CD4-positive, alpha-beta memory T cell (primary cell): ENCODE measurements at places on chromosomes 1 and 21. TPM values are rescaled to one million over a fixed set of nuclear protein-coding genes. Genes with fewer than 3 reads are reported as not detected.

Gene CA6
- not detected for total RNA-seq

Gene MPZ
- total RNA-seq, result 11.9 TPM

Gene TAS1R1
- not detected for total RNA-seq

Gene RCOR3
- 74.7 TPM for total RNA-seq

Gene KRTAP19-3
- total RNA-seq, result not detected

Gene EFNA1
- total RNA-seq, result 1.2 TPM

Gene RPE65
- not detected for total RNA-seq

Gene UTS2
- not detected for total RNA-seq

Gene PADI2
- total RNA-seq, result 0.14 TPM

Gene AIM2
- total RNA-seq, result 8.1 TPM

Gene IFNLR1
- 4.5 TPM for total RNA-seq

Gene MATN1
- total RNA-seq, result 0.12 TPM

Gene CFAP126
- not detected for total RNA-seq

Gene ARMH1
- total RNA-seq, result 64.0 TPM

Gene KIF21B
- 90.3 TPM for total RNA-seq

Gene CYB561D1
- total RNA-seq, result 41.6 TPM

Gene S100A4
- total RNA-seq, result 329 TPM

Gene ASCL5
- not detected for total RNA-seq

Gene BMP8B
- total RNA-seq, result 0.89 TPM

Gene DAB1
- 1.5 TPM for total RNA-seq

Gene PLPPR4
- total RNA-seq, result not detected

Gene AKNAD1
- not detected for total RNA-seq

Gene SYNJ1
- 27.6 TPM for total RNA-seq

Gene EPHA10
- not detected for total RNA-seq

Gene FCGR2B
- total RNA-seq, result 0.93 TPM
